ENCODE measurements at places on chromosomes 16 and 17. TPM values are rescaled to one million over a fixed set of nuclear protein-coding genes. Genes with fewer than 3 reads are reported as not detected.
A peak's percentile ranks its signal among the peaks of the same experiment; 100 is the strongest.

The VASN gene
- total RNA-seq: 67.0 TPM

The ZG16 gene
- total RNA-seq: 0.12 TPM

The CNGB1 gene
- not detected for total RNA-seq

The UQCRC2 gene
- total RNA-seq: 143 TPM

The RAB40B gene
- total RNA-seq: 10.7 TPM

- DNase-seq: no peak
Observed at GRCh38 chr17:72254808-72255449, 134.1 kb downstream of the SOX9 start.

DNA sequence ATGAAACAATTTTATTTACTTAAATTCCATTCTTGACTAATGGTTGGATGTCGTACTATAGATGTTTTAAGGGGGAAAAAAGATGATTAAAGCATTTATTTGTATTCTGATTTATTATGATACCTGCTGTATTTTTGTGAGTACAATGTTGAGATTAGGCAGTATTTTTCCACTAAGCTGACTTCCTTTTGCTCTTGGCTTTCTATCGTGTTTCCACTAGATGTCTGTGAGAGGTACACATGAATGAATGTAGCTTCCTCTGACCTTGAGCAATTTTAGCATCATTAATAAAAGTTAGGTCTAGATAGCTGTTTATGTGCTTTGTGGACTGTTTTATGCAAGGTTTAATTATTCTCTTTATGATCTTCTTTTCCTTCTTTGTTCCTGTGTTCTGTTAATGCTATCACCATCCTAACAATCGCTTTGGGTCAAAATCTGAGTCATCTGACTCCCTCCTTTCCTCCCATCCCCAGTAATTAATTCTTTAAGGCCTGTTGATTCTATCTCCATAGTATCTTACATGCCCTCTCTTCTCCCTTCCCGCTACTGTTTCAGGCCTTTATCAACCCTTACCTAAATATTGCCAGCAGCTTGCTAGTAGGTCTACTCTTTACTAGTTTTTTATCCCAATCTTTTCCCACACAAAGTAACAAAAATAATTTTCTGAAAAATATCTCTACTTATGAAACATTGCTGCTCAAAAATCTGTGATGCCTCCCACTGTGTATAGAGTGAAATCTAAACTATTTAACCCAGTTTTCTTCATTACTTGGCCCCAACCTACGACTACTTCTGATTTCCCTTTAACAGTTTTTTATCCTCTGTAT is 76.0 kb downstream of the VMP1 start:
- DNase-seq: no peak

DNA sequence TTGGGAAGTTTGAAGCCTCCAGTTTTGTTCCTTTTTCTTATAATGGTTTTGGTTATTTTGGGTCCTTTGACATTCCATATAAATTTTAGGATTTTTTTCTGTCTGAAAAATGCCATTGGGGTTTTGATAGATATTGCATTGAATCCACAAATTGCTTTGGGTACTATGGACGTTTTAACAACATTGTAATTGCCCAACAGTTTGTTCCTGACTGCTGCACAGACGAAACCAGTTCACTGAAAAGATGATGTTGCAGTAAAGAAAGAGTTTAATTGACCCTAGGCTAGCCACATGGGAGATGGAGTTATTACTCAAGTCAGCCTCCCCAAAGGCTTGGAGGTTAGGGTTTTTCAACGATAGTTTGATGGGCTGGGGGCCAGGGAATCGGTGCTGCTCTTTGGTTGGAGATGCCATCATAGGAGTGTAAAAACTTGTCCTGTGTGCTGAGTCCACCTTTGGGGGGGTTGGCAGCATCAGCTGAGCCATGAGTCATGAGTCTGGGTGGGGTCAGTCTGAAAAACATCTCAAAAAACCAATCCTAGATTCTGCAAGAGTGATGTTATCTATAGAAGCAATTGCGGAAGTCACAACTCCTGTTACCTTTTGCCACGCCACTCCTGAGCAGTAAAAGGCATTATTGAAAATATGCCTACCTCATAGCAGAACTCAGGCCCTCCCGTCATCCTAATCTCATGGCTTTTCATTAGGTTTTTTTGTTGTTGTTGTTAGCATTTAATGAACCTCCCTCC is 2.7 kb upstream of the PRSS41 start:
- DNase-seq: peak; percentile 19

GRCh38 chr17:82121660-82122629 is 23.9 kb upstream of the FASN start:
- no peak for DNase-seq

DNA sequence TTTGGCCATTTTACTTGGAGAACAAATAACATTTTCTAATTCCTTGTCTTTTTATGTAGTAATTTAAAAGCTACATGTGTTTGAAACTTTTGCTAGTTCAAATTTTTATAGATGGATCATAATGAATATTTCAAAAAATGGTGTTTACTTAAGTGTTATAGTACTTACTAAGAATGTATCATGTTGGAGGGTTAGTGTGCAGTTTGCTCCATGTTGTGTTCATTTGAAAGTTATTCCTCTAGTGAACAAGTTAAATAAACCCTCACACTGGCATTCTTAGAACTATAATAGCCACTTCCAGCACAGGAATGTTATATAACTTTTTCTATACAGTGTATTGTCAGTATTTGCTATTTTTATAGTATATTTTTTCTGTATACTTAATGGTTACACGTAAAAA is 62.8 kb downstream of the MRTFB start:
- DNase-seq: no peak

Measured in aorta (tissue), 5 donors.